Right atrium auricular region (tissue), 2 donors: ENCODE measurements at places on chromosomes 1 and 21. TPM values are rescaled to one million over a fixed set of nuclear protein-coding genes. Genes with fewer than 3 reads are reported as not detected.

Gene PRKAA2
- total RNA-seq, result 99.4 TPM

Gene C1QA
- total RNA-seq, result 107 TPM

GRCh38 chr1:205567716-205568115 is 63.2 kb downstream of the CDK18 start:
- H3K4me1 ChIP-seq, result peaks cover 9% of the 10 kb centered on the region
- H3K27me3 ChIP-seq, result peaks cover 5% of the 10 kb centered on the region
- no peak for DNase-seq
- no peaks in the 10 kb centered on the region for H3K36me3 ChIP-seq

DNA sequence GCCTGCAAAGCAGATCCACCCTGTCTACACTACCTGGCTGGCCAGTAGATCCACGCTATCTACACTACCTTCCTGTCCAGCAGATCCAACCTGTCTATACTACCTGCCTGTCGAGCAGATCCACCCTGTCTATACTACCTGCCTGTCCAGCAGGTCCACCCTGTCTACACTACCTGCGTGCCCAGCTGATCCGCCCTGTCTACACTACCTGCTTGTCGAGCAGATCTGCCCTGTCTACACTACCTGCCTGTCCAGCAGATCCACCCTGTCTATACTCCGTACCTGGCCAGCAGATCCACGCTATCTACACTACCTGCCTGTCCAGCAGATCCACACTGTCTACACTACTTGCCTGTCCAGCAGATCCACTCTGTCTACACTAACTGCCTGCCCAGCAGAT is 102.8 kb upstream of the SAMD11 start:
- no peaks in the 10 kb centered on the region for H3K36me3 ChIP-seq
- no peak for DNase-seq
- no peak overlapping the region for H3K27ac ChIP-seq
- H3K4me1 ChIP-seq, result peaks cover 14% of the 10 kb centered on the region
- H3K27me3 ChIP-seq, result no peaks in the 10 kb centered on the region
- H3K4me3 ChIP-seq, result no peak overlapping the region

Gene SNX7
- 25.0 TPM for total RNA-seq

DNA sequence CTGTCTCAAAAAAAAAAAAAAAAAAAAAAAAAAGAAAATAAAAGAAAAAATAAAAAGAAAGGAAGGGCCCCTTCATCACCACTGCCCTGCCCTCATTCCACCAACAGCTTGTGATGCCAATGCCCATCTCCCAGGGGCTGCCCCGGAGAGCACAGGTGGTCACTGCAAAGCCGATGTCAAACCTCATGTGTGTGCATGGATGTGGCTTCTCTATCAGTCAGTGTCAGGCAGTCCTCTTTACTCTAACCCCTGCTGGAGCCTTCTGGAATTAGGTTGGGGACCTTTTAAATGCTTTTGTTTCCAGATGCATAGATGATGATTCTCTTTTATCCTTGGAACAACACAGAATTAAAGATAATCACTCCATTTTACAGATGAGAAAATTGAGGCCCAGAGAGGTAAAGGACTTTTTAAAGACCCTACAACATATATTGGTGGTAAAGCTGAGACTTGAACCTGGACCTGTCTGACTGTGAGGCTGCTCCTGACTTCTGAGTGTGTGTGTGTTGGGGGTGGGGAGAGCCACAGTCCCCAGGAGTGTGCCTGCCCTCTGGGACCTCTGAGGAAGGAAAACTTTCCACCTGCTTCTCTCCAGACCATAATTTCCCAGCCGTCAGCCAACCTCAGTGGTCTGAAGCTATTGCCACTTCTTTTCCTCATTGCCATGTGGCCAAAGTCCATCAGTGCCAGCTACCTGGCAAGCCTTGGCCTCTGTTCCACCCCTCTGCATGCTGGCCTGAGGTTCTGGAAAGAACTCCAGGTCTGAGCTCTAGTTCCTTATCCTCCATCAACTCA is 3.0 kb upstream of the TMEM54 start:
- no peaks in the 10 kb centered on the region for H3K36me3 ChIP-seq
- H3K27ac ChIP-seq, result no peak overlapping the region
- H3K4me1 ChIP-seq, result peaks cover 9% of the 10 kb centered on the region
- no peak overlapping the region for H3K4me3 ChIP-seq
- H3K27me3 ChIP-seq, result peaks cover 4% of the 10 kb centered on the region

GRCh38 chr21:44814498-44815023 is 3.3 kb downstream of the SUMO3 start:
- H3K4me3 ChIP-seq, result no peak overlapping the region
- no peaks in the 10 kb centered on the region for H3K27me3 ChIP-seq
- no peak for DNase-seq
- H3K27ac ChIP-seq, result peak overlapping the region; percentile 0
- H3K36me3 ChIP-seq, result peaks cover 11% of the 10 kb centered on the region

GRCh38 chr1:105636052-105636451 is 1420.4 kb upstream of the PRMT6 start:
- DNase-seq, result no peak
- no peaks in the 10 kb centered on the region for H3K36me3 ChIP-seq
- no peak overlapping the region for H3K4me3 ChIP-seq
- no peaks in the 10 kb centered on the region for H3K4me1 ChIP-seq
- no peak overlapping the region for H3K27ac ChIP-seq

- no peaks in the 10 kb centered on the region for H3K27me3 ChIP-seq
- H3K4me1 ChIP-seq, result no peaks in the 10 kb centered on the region
- no peaks in the 10 kb centered on the region for H3K36me3 ChIP-seq
- H3K4me3 ChIP-seq, result no peak overlapping the region
- DNase-seq, result no peak
These were observed 256.4 kb downstream of the PRDM2 start for GRCh38 chr1:13956393-13956792.

DNA sequence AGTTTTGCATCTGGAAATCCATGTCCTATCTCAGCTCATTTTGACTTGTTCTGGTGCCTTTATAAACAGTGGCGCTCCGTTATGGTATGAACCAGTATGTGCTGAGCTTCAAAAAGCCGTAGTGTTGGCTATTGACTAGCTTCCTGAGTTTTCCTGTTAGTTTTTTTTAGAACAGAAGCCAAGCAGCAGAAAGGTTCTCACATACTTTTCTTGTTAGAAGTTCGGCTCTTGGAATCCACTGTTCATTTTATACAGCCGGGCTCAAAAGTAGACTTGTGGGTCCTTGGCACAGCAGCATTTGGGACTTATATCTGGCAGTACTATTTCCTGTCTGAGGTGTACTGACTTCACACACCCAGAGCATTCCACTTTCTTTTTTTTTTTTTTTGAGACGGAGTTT is 63.8 kb downstream of the TBCE start:
- no peaks in the 10 kb centered on the region for H3K27me3 ChIP-seq
- H3K4me3 ChIP-seq, result no peak overlapping the region

Gene DUSP12
- total RNA-seq, result 10.4 TPM

Gene UBE2Q1
- total RNA-seq, result 18.5 TPM

Gene TNNT2
- total RNA-seq, result 4,112 TPM

Gene SH3BGR
- total RNA-seq, result 75.7 TPM

GRCh38 chr1:25529518-25530185 is 13.8 kb upstream of the LDLRAP1 start:
- H3K4me1 ChIP-seq, result no peaks in the 10 kb centered on the region
- H3K27ac ChIP-seq, result no peak overlapping the region
- DNase-seq, result no peak
- H3K36me3 ChIP-seq, result no peaks in the 10 kb centered on the region

- no peak overlapping the region for H3K4me3 ChIP-seq
- no peak overlapping the region for H3K27ac ChIP-seq
- no peaks in the 10 kb centered on the region for H3K36me3 ChIP-seq
- DNase-seq, result no peak
- H3K4me1 ChIP-seq, result no peaks in the 10 kb centered on the region
These were observed 21.4 kb upstream of the LBR start for GRCh38 chr1:225449261-225449660.

Gene KIF26B
- total RNA-seq, result 1.3 TPM

DNA sequence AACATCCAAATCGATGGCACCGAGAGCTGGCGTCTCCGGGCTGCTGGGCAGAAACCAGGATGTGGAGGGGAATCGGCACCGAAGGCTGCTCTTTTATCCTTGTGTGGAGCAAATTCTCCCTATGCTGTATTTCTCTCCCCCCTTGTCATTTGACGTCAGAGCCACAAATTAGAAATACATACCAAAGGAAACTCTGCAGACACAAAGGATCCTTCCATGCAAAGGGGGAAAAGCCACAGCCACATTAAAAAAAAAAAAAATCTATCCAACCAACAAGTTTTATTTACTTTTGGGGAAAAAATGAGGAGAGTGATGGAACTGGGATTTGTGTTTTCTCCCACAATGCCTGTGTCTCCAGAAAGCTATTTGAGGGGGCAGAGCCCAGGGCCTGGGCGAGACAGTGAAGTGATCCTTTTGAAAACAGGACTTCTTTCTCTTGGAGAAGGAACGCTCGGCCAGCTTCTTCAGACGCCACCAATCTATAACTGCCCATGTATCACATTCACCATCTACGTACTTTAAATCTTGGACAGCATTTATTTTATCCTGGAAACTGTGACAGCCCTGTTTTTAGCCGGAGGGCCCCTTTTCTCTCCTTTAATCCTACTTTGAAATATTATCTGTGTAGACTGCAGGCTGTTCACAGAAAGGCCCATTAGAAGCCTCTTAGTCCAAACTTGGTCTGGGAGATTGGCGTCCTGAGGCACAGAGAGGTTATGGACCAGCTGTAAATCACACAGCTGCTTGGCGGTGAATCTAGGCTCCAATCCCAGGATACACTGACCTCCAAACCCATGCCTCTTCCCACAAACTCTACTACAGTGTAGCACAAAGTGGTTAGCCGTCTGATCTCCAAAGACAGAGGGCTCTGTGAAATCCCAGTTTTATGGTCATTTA is 4.5 kb downstream of the KANK4 start:
- H3K4me3 ChIP-seq, result no peak overlapping the region
- no peaks in the 10 kb centered on the region for H3K27me3 ChIP-seq
- H3K4me1 ChIP-seq, result peaks cover 13% of the 10 kb centered on the region
- H3K27ac ChIP-seq, result no peak overlapping the region
- H3K36me3 ChIP-seq, result no peaks in the 10 kb centered on the region
